ENCODE measurements at places on chromosomes 3 and 15.

DNA sequence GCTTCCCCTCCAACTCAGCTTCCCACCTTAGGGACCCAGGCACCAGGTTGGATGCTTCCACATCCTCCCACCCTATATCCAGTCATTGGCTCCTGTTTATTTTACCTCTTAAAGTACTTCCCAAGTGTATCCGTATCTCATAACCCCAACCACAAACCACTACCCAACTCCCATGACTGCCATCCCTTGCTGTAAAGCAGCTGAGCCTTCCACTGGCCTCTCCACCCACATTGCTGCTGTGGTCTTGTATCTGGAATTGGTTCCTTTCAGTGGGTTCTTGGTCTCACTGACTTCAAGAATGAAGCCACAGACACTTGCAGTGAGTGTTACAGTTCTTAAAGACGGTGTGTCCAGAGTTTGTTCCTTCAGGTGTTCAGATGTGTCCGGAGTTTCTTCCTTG is 79.8 kb upstream of the HRH1 start:
- no peak for DNase-seq

- no peak for DNase-seq
These were observed 201.1 kb upstream of the LRRFIP2 start for GRCh38 chr3:37375184-37376127.

DNA sequence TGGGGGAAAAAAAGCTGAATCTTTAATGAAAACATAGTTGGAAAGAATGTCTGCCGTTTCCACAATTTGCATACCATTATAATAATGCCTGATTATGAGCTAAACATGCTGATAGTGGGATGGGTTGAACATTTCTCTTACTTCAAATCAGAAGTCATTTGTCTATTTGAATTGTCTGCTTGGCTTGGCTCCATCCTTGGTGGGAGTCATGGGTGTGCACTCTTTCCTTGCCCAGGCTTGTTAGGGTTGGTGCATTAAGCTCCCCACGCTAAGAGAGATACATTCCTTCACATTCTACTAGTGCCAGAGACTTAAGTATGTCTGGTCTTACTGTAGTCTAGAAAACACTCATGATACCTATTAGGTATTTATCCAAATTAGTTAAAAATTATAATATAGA is 121.4 kb upstream of the RARB start:
- no peak for DNase-seq

DNA sequence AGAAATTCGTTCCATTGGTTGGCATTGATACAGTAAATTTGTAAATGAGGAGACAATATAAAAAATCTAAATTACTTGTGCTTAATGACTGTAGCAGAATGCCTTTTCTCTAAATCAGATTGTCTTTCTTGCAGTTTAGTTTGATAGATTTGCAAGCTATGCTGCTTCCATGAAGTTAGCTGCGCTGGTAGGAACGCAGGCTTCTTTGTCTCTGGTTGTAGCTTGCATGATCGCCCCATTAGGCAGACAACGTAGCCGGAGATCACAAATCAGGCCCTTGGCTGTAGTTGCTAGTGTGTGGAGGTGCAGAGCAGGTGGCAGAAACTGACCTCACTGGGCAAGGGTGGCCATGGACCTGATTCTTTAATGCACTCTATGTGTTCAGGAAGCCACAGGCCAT is 6.1 kb downstream of the ZIC1 start:
- DNase-seq: no peak

DNA sequence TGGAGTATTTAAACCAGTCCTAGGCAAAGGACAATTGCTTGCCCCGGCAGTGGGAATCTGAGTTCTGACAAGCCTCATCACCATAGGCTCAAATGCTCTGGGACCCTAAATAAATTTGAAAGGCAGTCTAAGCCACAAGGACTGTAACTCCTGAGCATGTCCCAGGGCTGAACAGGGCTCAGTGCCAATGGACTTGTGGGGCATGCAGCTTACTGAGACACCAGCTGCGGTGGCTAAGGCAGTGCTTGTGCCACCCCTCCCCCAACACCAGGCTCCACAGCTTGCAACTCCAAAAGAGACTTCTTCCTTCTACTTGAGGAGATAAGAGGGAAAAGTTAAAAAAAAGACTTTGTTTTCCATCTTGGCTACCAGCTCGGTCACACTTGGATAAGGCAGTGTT is 289.7 kb upstream of the DCBLD2 start:
- no peak for DNase-seq

GRCh38 chr3:130607553-130608154 is 90.7 kb downstream of the COL6A6 start:
- no peak for DNase-seq

DNA sequence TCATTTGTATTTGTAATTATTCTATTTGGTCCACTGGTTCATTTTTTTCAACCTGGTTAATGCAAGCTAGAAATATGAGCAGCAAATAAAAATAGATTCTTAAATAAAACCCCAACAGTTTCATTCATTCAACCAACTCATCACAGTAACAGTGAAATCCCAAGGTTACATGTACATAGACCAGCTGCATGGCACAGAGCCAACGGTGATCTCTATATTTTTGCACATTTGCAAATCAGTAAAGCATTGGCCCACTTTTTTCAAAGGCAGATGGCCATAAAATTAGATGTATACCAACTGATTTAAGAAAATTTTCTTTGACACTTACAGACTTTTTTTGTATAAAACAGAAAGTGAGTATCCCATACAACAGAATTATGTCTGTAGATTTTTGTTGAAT is 49.3 kb downstream of the STRIT1 start:
- no peak for DNase-seq

DNA sequence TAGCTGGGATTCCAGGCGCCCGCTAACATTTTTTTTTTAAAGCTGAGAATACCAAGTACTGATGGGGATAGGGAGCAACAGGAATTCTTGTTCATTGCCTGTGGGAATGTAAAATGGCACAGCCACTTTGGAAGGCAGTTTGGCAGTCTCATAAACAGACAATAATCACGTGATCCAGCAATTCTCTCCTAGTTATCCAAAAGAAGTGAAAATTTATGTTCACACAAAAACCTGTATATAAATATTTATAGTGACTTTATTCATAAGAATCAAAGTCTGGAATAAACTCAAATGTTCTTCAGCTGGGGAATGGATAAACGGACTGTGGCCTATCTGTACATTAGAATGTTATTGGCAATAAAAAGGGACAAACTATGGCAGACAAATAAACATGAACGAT is 72.5 kb upstream of the NEO1 start:
- no peak for DNase-seq

- no peak for DNase-seq
These were observed 1118.4 kb downstream of the TBL1XR1 start for GRCh38 chr3:176078906-176079305.

GRCh38 chr3:183822631-183823030 is 2.7 kb downstream of the MAP6D1 start:
- no peak for DNase-seq

- DNase-seq: no peak
These were observed 6.1 kb downstream of the ABTB1 start for GRCh38 chr3:127678611-127679533.

DNA sequence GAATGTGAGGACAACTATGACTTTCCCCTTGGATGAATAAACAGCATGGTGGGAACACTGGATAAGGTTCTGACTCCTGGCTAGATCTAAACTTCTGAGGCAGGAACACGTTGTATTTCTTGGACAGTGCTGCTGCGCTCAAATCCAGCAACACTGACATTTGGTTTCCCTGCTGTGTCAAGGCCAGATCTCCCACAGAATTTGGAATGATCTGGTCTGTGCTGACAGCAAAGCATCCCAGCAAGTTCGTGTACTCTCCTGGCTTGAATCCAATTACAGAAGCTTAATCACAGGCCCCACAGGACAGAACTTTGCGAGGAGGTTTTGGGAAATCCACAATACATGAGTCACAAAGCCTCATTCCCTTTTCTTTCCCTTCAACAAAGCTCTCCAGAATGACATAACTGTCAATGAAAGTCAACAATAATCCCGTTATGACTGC is 92.5 kb downstream of the ADAMTS9 start:
- no peak for DNase-seq

DNA sequence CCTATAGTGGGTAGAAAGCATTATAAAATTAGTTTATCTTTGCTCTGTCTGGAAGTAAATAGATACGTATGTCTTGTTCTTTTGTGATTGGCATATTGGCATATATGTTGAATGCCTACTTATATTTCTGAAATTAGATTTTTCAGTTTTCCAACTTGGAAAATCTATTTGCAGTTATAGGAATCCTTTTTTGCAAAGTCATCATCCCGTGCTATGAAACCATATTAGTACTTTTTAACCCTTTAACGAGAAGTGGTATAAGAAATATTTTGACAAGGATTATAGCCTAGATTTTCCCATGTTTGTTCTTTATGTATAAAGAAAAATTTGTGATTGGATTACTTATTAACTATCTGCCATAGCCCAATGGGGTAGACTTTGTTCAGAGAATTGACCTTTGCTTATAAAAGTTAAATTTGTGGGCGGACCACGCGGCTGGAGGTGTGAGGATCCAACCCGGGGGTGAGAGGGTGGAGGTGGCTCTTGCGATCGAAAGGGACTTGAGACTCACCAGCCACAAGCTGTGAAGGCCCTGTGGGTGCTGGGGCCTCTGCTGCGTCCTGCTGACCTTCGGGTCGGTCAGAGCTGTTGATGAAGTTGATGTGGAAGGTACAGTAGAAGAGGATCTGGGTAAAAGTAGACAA is 5.9 kb downstream of the LRRC28 start:
- no peak for DNase-seq

- no peak for DNase-seq
These were observed 63.4 kb upstream of the CPB1 start for GRCh38 chr3:148763986-148764935.

DNA sequence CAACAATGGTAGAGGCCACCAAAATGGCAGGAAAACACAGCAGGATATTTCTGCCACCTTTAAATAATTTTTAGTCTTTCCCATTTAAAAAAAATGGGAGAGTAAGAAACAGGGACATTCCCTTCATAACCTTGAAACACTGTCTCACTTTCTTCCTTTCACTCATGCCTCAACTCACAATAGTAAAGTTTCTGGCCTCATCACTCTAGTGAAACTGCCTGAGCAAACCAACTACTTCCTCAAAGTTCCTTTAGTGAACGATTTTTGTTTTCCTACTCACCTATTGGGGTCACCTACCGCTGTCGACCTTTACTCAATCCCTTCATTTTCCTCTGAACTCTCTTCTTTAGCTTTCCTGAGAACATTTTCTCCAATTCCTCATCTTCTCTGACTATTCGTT is 33.0 kb downstream of the SHC4 start:
- DNase-seq: no peak

- no peak for DNase-seq
These were observed 262.5 kb upstream of the LRTM1 start for GRCh38 chr3:55190331-55190730.

DNA sequence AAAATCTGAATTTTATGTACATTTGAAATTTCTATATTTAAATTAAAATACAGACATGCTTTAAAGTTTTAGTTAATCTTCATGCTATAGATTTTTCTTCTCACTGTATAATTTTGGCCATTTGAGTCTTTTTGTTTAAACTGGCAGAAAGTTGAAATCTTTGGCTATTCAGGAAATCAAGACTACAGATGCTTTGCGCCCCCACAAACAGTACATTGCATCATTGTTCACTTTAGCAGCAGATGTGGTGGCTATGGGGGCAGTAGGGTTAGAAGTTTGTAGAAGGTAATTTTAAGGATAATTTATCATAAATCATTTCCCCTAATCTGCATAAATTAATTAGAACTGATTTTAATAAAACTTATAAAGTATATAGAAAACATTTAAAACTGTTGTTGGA is 20.9 kb downstream of the SPPL2A start:
- DNase-seq: no peak

- DNase-seq: no peak
These were observed 144.8 kb downstream of the GABRB3 start for GRCh38 chr15:26628071-26628470.

DNA sequence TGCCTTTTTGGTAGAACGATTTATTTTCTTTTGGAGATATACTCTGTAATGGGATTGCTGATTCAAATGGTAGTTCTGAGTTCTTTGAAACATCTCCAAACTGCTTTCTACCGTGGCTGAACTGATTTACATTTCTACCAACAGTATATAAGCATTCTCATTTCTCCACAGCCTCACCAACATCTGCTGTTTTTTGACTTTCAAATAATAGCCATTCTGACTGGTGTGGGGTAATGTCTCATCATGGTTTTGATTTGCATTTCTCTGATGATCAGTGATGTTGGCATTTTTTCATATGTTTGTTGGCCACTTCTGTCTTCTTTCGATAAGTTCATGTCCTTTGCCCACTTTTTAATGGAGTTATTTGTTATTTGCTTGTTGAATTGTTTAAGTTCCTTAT is 154.0 kb downstream of the ABHD5 start:
- no peak for DNase-seq

GRCh38 chr15:72809329-72809728 is 25.8 kb upstream of the ADPGK start:
- DNase-seq: peak; percentile 38

DNA sequence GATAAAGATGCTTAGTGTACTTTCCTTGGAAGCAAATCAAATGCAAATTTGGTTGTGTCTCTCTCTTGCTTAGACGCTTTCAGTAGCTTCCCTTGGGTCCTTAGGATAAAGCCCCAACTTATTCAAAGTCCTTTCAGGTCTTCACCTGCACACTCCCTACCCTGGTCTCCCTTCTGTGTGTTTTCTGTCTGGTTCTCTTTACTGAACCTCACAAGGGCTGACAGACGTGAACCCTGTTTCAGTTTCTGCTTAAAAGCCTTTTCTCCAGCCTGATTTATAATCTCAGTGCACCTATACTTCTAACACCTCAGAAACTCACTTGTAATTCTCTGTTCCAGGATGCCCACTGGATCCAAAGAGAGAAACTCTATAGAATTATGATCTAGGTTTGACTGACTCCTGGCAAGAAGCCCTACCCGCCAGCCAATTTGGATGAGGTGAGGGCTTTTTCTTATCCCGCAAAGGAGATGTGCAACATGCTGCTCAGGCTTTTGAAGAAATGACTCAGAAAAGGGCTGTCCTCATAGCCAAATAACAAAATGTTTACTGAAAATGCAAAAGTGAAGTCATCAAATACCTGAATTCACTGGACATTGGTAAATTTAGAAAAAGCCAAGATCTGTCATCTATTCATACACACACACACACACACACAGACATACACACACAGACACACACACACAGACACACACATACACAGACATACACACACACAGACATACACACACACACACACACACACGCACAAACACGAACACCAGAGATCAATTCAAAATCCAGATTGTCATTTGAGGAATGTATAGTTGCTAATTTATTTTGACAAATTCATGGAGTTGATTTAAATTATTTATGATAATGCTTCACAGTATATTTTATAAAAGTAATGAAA is 102.4 kb upstream of the EOMES start:
- no peak for DNase-seq

All from CD4-positive, alpha-beta T cell treated with Interleukin-1 beta for 1 hour (primary cell).